ENCODE measurements at places on chromosomes 5 and 9.

- no peak for DNase-seq
- H3K36me3 ChIP-seq = no peaks in the 10 kb centered on the region
- H3K4me1 ChIP-seq = no peaks in the 10 kb centered on the region
- no peak overlapping the region for H3K27ac ChIP-seq
- H3K27me3 ChIP-seq = no peaks in the 10 kb centered on the region
These were observed 387.7 kb upstream of the CLINT1 start for GRCh38 chr5:158246661-158247060.

DNA sequence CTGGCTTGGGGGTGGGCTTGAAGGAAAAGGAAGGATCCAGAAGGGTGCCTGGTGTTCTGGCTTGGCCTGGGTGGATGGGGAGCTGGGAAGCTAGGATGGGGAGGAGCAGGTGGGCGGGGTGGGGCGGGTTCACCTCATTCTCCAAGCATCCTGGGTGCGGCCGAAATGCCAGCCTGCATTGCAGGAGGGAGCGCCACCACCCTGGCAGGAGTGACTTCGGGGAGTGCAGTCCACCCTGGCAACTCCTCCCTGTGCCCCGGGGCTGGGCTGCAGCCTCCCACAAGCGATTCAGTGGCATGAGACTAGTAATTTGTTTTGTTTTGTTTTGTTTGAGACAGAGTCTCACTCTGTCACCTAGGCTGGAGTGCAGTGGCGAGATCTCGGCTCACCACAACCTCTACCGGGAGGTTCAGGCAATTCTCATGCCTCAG, 5.5 kb downstream of the TTC16 start:
- no peaks in the 10 kb centered on the region for H3K36me3 ChIP-seq
- H3K4me1 ChIP-seq = peaks cover 8% of the 10 kb centered on the region
- H3K4me3 ChIP-seq = no peak overlapping the region
- H3K27me3 ChIP-seq = no peaks in the 10 kb centered on the region
- H3K27ac ChIP-seq = no peak overlapping the region

DNA sequence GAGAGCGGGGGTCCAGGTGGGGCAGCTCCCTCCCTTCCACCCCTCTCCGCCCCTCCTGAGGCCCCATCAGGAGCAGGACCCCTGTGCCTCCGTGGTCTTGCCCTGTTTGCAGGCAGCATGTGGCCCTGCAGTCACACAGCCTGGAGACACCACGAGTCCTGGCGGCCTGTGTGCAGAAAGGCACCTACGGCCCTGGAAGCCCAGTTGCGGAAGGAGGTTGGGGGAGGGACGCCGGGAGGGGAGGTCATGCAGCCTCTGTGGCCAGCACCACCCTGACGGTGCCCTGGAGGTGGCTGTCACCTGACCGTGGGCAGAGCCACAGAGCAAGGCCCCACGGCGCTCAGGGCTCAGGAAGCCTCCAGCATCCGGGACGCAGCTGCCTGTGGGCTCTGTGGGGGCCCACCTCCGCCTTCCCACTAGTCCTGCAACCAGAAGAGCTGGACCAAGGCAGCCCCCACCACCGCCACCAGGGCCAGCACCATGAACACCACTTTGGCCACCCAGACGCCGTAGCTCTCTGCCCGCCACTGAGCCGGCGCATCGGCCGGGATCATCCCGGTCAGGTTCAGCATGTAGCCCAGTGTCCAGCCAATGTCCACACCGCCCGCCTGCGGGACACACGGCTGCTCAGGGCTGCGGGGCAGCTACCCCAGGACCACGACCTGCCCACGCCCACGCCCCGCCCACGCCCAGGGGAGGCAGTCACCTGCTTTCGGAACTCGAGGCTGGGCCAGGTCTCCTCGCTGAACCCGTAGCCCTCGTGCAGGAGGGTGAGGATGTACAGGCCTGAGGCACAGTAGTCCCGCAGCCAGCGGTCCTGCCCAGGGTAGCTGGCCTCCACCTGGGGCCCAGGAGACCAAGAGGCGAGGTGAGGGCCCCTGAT, 6.4 kb downstream of the ENTPD8 start:
- H3K4me1 ChIP-seq = peaks cover 9% of the 10 kb centered on the region
- H3K36me3 ChIP-seq = no peaks in the 10 kb centered on the region
- no peak overlapping the region for H3K27ac ChIP-seq

DNA sequence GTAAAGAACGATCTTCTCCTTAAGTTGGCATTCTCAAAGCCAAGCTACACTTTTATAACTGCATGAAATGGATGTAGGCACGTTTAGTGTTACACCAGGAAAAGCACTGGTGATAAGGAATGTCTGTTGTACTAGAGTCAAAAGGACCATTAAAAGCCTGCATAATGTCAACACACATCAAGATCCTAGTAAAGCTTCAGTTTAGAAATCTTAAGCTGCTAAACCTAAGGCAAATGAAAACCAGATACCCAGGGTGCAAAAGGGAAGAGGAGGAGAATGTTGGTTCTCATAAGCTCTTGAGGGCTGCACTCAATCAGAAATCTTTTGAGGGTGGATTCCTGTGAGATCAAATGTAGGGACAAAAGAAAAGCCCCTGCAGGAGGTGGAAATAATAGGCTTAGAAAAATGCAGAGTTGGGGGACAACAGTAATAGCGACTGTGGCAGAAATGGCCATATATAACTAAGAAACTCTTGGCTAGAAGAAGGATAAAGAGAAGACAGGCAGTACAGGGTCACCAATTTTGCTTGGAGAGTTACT, 148.2 kb downstream of the FBXL17 start:
- no peaks in the 10 kb centered on the region for H3K36me3 ChIP-seq
- H3K4me1 ChIP-seq = no peaks in the 10 kb centered on the region
- H3K27me3 ChIP-seq = no peaks in the 10 kb centered on the region
- H3K4me3 ChIP-seq = no peak overlapping the region

GRCh38 chr5:167466992-167467391, 824.5 kb upstream of the WWC1 start:
- DNase-seq = no peak
- no peaks in the 10 kb centered on the region for H3K27me3 ChIP-seq
- H3K27ac ChIP-seq = no peak overlapping the region
- no peak overlapping the region for H3K4me3 ChIP-seq

DNA sequence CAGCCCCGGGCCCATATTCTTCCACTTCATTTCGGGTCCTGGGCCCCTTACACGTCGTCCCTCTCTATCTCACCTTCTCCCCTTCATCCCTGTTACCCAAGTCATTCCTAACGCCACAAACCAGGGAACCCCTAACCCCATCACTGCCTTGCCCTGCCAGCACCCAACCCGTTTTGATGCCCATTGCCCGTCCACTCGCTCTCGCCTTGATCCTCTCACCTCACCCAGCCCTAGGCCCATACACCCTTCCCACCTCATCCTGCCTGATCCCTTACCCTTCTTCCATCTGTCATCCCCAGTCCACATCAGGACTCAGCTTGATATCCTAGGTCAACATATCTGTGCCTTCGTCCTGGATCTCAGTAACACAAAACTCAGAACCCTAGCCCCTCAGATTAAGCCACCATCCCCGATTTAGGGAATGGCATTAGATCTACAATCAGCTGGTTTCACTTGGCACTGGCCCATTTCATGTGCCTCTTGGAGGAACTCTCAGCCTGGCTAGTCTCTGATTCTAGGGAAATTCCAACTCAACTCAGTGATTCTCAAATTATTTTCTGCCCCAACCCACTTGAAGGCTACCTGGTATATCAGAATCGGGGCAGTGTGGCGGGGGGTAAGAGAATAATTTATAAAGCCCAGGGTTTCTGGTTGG, 489 bp downstream of the CHMP5 start:
- H3K36me3 ChIP-seq = peaks cover 60% of the 10 kb centered on the region
- H3K27ac ChIP-seq = peak overlapping the region; percentile 87
- H3K27me3 ChIP-seq = no peaks in the 10 kb centered on the region
- H3K4me3 ChIP-seq = peak overlapping the region; percentile 93
- DNase-seq = peak; percentile 39
- H3K4me1 ChIP-seq = peaks cover 17% of the 10 kb centered on the region

- peaks cover 95% of the 10 kb centered on the region for H3K36me3 ChIP-seq
- H3K4me1 ChIP-seq = peaks cover 4% of the 10 kb centered on the region
- no peaks in the 10 kb centered on the region for H3K27me3 ChIP-seq
These were observed 16.2 kb upstream of the TPM2 start for GRCh38 chr9:35705836-35706430.

GRCh38 chr9:136584401-136584932, 38.6 kb upstream of the NOTCH1 start:
- no peak overlapping the region for H3K4me3 ChIP-seq
- H3K36me3 ChIP-seq = no peaks in the 10 kb centered on the region
- no peak overlapping the region for H3K27ac ChIP-seq
- no peak for DNase-seq
- H3K27me3 ChIP-seq = peaks cover 4% of the 10 kb centered on the region
- peaks cover 4% of the 10 kb centered on the region for H3K4me1 ChIP-seq

GRCh38 chr5:96978812-96979449, 43.1 kb downstream of the LNPEP start:
- H3K36me3 ChIP-seq = peaks cover 7% of the 10 kb centered on the region
- peaks cover 10% of the 10 kb centered on the region for H3K4me1 ChIP-seq
- H3K4me3 ChIP-seq = no peak overlapping the region
- no peaks in the 10 kb centered on the region for H3K27me3 ChIP-seq
- DNase-seq = no peak

GRCh38 chr9:31137176-31138160, 1247.0 kb upstream of the ACO1 start:
- no peaks in the 10 kb centered on the region for H3K27me3 ChIP-seq
- no peaks in the 10 kb centered on the region for H3K4me1 ChIP-seq
- no peak overlapping the region for H3K27ac ChIP-seq
- no peak overlapping the region for H3K4me3 ChIP-seq

DNA sequence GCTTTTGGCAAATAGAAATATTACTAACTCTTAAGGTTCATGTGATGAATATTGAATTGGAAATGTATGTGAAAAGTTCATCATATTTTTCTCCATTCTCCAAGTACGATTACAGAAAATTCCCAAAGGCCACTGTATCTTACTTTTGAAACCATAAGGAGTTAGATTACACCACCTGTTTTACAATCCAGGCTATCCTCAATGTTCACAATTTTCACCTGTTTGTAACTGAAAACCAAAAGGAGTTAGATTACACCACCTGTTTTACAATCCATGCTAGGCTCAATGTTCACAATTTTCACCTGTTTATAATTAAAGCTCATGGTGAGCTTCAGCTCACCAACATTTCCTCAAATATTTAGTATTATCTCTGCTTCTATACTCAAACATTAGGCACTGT, 188.0 kb downstream of the HCN1 start:
- no peak overlapping the region for H3K4me3 ChIP-seq
- no peak overlapping the region for H3K27ac ChIP-seq
- H3K27me3 ChIP-seq = no peaks in the 10 kb centered on the region
- no peaks in the 10 kb centered on the region for H3K36me3 ChIP-seq
- H3K4me1 ChIP-seq = no peaks in the 10 kb centered on the region

DNA sequence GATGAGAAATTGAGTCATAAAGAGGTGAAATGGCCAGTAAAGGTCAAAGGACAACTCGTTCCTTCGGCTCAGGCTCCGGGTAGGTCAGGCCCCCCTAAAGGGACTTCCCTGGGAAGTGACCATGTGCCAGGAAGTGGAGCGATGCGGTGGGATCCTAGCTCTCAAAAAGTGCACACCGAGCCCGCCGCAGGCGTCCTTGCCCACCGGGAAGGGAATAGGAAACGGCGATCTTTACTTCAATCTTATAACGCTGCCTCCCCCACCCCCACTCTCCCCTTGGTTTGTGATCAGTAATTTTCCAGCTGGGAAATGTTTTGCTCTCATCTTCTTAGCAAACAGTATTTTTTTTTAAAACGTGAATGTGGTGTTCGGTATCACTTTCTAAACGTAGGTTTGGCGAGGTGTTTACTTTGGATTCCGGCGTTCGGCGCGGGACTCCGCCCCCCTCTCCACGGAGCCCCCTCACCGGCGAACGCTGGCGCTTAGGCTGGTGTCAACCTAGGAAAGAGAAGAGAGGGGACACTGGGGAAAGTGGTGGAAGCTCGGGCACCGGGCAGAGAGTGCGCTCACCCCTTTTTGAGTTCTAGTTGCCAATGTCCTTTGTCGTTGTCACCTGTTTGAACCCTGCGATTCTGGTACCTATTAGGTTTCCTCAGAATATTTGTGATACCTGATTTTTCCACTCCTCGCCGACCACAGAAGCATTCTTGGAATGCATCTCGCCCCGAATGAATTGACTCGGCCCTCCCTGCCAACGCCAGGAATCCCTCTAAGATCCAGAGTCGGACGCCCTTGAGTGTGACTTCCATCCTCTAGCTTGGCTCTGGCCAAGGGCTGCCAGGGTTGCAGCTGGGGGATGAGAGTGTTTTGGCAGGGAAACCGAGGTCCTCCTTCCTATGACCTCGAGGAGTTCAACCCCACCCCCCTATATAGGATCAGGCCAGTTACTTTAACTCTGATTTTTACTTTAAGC, 1.8 kb upstream of the KLF4 start:
- no peak overlapping the region for H3K4me3 ChIP-seq
- no peak overlapping the region for H3K27ac ChIP-seq
- H3K27me3 ChIP-seq = no peaks in the 10 kb centered on the region
- H3K4me1 ChIP-seq = peaks cover 9% of the 10 kb centered on the region

DNA sequence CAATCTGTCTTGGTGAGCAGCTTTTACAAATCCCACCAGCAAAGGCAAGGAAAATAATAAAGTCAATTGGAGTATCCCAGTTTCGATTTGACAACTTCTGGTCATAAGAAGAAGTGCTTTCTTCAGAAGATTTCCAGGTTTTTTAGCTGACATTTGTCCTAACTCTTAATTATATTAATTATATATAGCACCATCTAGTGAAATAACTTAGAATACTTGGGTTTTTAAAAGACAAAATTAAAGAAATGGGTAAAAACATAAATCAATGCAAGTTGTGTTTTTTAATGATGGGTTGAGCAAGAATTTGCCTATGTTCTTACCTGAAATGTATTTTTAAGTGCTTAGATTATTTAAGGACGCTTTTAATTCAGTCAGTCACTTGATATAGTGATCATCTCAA, 421.8 kb downstream of the ACTL7B start:
- no peak overlapping the region for H3K4me3 ChIP-seq
- no peak overlapping the region for H3K27ac ChIP-seq
- DNase-seq = no peak

GRCh38 chr9:87071473-87071872, 124.2 kb upstream of the GAS1 start:
- DNase-seq = no peak
- no peaks in the 10 kb centered on the region for H3K27me3 ChIP-seq
- no peak overlapping the region for H3K27ac ChIP-seq
- no peaks in the 10 kb centered on the region for H3K4me1 ChIP-seq

DNA sequence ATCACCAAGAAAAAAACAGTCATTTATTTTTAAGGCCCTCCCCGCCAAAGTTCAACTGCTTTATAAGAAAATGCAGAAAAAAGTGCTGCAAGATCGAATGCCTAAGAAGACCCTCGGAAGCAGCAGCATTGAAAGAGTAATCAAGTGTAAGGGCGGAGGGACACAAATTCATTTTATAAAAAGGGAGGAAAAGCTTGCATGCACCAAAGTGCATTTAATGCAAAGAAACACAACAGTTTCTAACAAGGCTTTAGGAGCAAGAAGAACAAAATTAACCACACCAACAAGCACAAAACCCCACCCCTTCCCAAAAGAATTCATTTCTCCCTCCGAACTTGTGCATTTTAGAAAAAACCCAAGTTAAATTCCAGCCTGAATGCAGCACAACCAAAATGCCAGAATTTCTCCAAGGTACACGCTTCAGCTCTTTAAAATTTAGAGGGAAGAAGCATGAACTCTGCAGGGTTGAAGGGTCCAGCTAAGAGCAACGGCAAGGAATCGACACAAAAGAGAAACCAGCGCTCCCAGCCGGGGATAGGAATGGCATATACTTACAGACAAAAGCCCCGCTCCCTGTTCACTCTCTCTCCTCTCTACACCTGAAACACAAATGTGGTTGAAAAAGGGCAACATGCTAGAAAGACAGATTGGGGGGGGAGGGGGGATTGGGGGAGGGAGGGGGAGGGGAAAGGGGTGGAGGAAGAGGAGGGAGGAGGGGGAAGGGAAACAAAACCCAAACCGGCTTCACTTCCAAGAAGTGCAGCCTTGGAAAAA, at the start of gene NREP:
NREP (minus strand) TSS at position 614 of the 774 bp plus-strand sequence. CDS start 1,422 bp downstream, outside the sequence.
- peak within 1 kb of the TSS; percentile 60 for H3K4me3 ChIP-seq
- H3K4me1 ChIP-seq = peaks cover 3% of the 10 kb centered on the region
- H3K36me3 ChIP-seq = no peaks in the 10 kb centered on the region
- no peaks in the 10 kb centered on the region for H3K27me3 ChIP-seq

Data from adrenal gland (tissue), 19 donors.